ENCODE measurements at places on chromosomes 1 and 21. TPM values are rescaled to one million over a fixed set of nuclear protein-coding genes. Genes with fewer than 3 reads are reported as not detected.

- no peak for DNase-seq
Observed at GRCh38 chr1:21867451-21867996, 55.5 kb downstream of the LDLRAD2 start.

DNA sequence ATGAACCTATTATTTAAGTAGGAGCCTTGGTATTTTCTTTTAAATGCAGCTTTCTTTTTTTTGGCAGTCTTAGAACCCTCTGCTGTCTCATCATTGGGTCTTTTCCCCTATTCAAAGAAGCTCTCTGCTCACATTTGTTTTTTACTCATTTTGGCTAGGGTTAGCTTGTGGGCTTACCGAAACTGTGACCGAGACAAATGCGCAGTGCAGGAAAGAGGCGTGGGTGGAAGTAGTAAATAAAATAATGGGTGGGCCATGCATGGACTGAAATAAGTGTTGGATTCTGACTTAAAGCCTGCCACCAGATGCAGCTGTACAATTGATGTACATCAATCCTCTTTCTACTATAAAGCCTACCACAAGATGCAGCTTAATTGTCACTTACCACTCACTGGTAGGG lies 14.7 kb downstream of the XPR1 start:
- DNase-seq: no peak

DNA sequence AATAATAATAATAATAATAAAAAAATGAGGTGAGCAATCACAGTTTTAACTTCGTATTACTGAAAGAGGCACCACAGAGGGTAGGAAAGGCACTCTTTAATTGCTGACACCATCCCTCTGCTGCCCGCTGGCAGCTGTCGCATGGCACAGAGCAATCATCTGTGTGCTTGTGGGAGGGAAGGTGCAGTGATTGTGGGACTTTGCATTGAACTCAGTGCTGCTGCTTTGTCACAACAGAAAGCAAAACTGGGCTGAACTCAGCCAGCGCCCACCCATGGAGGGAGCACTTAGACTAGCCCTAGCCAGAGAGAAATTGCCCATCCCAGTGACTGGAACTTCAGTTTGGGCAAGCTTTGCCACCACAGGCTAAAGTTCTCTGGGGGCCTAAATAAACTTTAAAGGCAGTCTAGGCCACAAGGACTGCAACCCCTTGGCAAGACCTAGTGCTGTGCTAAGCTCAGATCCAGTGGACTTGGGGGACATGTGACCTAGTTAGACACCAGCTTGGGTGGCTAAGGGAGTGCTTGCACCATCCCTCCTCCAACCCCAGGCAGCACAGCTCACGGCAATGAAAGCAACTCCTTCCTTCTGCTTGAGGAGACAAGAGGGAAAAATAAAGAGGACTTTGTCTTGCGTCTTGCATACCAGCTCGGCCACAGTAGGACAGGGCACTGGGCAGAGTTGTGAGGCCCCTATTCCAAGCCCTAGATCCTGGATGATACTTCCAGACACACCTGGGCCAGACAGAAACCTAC lies 59.3 kb downstream of the WDR4 start:
- no peak for DNase-seq

GRCh38 chr1:31405578-31406245 lies 7.3 kb upstream of the SERINC2 start:
- no peak for DNase-seq

- no peak for DNase-seq
Observed at GRCh38 chr1:24696041-24696755, 49.0 kb upstream of the CLIC4 start.

GRCh38 chr1:25033828-25034705 lies 104.0 kb upstream of the RUNX3 start:
- DNase-seq: peak; percentile 33

DNA sequence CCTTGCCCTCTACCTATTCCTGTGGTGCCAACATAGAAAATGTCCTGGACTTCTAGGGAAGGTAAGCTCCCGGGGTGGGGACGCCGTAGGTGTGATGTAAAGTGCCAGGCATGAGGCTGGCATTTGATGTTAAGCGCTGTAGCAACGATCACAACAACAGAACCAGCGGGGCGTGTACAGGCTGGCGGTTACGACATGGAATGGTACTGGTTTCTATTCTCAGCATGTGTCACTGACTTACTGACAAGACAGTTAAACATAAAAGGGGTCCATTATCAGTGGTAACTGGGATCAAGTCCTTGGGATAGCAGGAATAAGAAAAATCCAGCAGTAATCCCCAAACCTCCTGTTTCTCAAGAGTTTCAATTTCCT lies 58.9 kb downstream of the TGFBR3 start:
- no peak for DNase-seq

- no peak for DNase-seq
Observed at GRCh38 chr1:17167041-17167785, 37.7 kb upstream of the PADI1 start.

DNA sequence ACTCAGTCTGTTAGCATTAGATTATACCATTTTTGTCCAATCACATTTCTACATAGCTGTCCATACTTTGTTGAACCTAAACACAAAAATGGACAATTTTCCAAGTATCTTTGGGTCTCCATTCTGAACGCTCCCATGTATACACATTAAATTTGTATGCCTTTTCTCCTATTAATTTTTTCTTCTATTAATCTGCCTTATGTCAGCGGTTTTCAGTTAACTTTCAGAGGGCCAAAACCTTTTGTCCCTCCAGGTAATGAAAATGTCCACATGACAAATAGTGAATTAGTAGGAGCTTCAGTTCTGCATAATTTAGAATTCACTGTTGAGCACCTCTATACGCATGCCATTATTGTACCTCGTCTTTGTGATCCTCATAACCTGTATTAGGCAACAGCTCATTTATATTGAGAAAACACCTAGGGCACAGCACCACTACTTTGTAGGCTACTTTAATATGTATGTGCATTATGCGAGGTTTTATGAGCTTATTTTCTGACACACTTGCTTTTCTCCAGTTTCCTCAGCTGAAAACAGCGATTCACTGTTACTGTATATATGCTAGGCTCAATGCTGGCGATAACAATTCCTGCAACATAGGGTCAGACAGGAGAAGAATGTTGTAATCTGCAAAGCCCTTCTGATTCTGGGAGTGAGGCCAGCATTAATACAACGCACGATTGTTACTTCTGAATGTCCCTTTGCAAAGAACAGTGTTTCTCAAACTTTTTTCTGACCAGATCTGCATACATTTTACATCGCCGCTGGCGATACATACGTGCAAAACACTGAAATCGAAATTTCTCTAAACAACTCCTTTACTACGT lies 1.1 kb upstream of the ABCD3 start:
- DNase-seq: no peak

DNA sequence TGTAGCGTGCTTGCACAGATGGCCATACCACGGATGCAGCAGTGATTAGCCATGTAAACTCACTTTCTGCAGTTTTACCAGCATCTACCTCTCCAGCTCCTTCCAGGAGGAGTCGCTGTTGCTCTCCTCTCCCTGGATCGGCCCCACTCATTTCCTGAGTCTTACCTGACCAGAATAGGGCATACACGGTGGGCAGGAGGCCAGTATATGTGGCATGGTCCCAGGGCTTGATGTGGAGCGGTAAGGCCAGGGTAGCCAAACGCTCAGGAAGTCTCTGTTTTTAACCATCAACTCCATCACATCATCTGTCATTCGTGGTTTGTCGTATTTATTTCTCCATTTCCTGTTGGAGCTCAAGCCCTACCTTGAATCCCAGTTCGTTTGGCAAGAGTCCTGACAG lies 163.4 kb upstream of the USP24 start:
- DNase-seq: no peak

DNA sequence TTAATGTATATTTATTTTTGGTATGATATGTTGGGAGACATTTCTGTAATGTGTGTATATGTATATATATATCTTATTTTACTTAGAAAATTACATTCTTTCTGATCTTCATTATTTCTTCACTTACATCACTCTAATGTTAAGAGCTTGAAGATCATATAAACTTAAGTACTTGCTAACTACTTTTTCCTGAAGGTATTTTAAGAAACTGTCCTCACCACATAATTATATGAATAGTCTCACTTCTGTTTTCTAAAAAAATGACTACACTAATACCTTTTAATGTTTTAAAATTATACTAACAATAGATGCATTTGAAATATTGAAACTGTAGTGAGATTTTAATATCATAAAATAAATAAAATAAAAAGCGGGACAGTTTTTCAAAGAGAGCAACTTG lies 377.1 kb downstream of the LRRIQ3 start:
- DNase-seq: no peak

GRCh38 chr1:55816456-55817426 lies 601.6 kb upstream of the USP24 start:
- no peak for DNase-seq

DNA sequence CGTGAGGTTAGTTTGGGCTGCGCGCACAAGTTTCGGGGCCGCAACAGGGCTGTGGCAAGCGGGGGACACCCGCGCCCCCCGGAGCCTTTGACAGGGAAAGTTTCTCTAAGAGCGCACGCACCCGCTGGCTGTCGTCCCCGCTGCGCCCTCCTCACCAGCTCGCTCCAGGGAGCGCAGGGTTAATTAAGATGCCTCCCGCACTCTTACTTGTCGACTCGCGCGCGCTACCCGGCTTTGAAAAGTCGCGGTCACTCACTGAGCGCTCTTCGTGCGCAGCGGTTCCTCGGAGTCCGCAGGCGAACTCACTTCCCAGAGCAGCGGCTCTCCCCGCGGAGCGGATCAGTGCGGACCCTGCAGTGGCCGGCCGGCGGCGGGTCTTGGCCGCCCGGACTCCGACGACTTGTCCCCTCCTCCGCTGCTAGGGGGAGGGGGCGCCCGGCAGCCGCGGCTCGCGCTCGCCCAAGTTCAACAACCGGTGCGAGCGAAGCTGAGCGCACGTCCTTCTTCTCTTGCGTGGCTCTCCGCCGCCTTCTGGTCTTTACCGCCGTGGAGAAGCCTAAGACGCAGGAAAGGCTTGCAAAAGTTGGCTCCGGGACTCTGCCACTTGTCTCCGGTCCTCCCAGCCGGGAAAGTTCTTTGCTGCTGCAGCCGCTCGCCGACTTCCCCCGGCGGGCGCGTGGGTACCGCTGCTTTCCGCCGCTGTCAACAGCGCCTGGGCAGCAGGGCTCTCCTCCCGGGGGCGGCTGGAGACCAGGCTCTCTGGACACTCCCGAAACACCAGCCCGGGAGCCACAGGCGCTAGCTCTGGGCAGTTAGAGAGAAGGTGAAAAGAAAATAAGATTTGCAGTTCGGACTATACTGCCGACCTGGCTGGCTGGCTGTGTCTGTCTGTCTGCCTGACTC lies 506 bp downstream of the JUN start:
- DNase-seq: peak; percentile 82

DNA sequence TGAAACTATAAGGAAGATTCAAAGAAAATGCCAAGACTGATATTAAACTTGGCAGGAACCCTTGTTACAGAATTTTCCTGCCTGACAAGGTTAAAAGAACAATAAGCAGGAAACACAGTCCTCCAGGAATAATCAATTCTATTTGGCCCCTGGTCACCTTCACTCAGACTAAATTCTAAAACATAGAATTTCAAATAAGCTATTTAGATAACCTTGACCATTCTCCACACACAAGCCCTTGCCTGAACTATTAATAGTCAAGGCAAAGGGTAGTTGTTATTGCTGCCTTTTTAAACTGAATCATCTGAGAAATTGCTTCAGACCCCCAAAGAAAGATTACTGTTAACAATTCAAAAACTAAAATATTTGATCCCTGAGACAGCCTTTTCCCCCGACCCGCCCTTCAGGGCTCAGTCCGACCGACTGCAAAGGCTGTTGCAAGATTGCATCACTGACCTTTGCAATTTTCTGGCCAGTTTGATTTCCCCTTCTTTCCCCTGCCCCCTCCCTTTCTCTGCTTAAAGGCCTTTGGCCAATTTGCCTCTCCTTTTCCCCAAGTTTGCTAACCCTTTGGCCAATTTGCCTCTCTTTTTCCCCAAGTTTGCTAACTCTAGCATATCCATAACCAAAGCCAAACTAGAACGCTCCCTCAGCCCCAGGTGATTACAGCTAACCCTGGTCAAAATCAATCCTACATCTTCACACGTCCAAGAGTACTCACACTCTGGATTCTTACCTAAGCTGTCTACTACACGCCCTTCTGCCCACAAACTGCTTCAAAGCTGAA lies 1.4 kb upstream of the G0S2 start:
- DNase-seq: peak; percentile 79

- DNase-seq: no peak
Observed at GRCh38 chr1:206114692-206115640, 2.2 kb downstream of the AVPR1B start.

DNA sequence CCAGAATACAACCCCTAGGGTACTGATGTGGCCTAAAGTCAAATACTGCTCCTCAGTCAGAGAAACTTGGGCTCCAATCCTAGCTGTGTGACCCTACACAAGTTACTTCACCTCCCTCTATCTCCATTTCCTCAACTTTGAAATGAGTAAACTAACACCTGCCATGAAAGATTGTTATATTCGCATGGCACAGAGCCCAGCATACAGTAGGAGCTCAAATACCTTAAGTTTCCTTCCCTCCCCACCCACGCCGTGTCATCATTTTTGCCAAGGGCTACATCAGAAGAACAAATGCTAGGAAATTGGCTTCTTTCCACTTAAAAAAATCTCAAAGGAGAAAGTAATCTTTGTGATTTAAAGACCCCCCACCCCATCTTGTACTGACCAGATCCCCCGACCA lies 22.2 kb upstream of the ZNF362 start:
- no peak for DNase-seq

GRCh38 chr1:198298640-198299039 lies 141.8 kb downstream of the NEK7 start:
- DNase-seq: no peak

- DNase-seq: no peak
Observed at GRCh38 chr1:114702737-114703136, 7.4 kb upstream of the AMPD1 start.

DNA sequence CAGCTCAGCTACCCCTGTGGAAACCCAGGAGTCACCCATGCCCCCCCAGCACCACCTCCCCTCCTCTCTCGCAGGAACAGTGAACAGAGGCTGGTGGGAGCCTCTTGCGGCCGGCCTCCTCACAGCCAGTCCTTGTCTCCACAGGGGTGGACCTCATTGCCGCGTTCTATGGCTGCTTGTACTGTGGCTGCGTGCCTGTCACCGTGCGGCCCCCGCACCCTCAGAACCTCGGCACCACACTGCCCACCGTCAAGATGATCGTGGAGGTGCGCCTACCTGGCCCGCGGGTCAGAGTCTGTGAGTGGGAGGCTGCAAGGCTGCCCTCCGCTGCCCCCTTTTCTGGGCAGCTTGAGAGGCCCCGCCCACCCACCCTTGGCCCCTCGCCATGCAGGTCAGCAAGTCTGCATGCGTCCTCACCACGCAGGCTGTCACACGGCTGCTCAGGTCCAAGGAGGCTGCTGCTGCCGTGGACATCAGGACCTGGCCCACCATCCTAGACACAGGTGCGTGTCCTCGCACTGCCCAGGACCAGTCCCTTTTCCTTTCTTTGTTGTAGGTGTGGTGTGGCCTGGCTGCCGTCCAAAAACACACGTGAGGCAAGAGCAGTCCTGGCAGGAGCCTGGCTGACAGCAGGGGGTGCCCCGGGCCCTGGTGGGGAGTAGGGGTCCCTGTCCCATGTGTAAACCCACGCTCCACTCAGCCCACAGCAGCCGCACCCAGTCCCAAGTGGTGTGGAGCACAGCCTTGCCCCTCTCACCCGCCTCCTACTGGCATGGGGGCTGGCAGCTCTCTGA lies 50.3 kb downstream of the S100B start:
- DNase-seq: no peak

Gene TMEM167B
- total RNA-seq: 37.2 TPM

Gene GLIS1
- total RNA-seq: 0.11 TPM

Gene LRRN2
- total RNA-seq: 0.95 TPM

Gene ADCY10
- total RNA-seq: 0.54 TPM

Gene DNM3
- 0.92 TPM for total RNA-seq

Gene ZBTB8A
- total RNA-seq: 2.3 TPM

Gene AMY1C
- not detected for total RNA-seq

Measured in psoas muscle (tissue), 8 donors.